ENCODE measurements at places on chromosomes 16 and 17.

DNA sequence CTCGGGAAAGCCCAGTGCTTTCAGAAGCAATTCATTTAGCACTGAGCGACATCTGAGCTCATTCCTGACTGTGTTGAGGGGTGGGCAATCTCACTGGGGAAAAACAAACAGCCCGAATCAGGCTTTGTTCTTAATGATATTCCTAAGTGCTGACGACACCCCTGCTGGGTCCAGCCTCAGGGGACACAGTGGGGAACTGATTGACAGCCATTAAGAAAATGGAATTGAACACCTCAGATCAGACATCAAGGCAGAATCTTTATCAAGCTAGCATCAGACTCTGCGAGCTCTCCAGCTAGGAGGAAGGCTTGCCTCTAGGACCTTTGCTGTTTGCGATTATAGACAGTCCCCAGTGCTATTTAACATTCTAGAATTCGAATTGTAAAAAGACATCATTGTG, 22.5 kb upstream of the LYRM9 start:
- DNase-seq: no peak

DNA sequence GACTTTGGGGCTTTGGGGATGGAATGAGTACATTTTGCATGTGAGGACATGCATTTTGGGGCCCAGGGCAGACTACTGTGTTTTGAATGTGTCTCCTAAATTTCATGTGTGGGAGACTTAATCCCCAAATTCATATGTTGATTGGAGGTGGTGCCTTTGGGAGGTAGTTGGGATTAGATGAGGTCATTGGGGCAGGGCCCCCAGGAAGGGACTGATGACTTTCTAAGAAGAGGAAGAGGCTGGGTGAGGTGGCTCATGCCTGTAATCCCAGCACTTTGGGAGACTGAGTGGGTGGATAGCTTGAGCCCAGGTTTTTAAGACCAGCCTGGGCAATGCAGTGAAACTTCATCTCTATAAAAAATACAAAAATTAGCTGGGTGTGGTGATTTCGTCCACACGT, 42.8 kb upstream of the RAI1 start:
- no peak for DNase-seq

GRCh38 chr16:9780831-9781230, 401.4 kb downstream of the GRIN2A start:
- peak; percentile 18 for DNase-seq

DNA sequence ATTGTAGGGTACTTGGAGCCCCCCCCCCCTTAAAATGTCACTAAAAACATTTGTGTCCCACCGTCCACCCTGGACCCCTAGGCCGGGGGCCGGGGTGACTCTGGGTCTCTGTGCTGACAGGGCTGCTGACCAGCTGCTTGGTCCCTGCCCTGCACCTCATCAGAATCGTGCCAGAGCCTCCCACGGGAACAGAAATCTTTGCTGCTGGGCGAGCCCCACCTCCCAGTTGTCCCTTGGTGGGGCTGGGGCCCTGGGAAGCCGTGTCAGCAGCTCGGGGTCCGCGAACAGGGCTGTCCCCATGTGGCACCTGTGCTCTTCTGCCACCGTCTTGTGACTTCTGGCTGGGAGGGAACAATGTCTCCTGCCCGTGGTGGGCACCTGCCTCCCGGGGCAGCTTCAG, 18.5 kb downstream of the KCTD5 start:
- DNase-seq: no peak
